BJ (cell line): ENCODE measurements at places on chromosomes 1 and 21.

DNA sequence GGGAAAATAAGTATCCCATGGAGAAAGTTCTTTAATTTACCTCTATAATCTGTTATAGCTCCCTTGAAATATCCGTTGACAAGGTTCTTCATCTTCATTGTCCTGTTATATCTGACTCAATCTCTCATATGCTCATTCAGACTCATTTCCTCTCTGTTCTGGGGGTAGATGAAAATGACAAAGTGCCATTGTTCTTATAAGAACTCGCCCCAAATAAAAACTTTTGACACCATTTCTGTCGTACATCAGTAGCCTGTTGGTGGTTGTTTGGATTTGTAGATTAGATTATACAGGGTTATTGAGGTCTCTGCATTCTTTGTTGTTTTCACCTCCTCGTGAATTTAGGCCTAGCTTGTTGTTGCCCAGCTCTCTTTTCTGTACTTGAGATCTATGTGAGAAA, 55.2 kb upstream of the IPO9 start:
- DNase-seq: no peak

GRCh38 chr1:53069265-53069662, 7.3 kb downstream of the PODN start:
- DNase-seq: no peak

GRCh38 chr1:245894843-245895242, 612.2 kb downstream of the SMYD3 start:
- DNase-seq: no peak

GRCh38 chr21:43321111-43321510, 105.8 kb downstream of the SIK1 start:
- DNase-seq: no peak

- DNase-seq: no peak
Measured at GRCh38 chr1:65393347-65393746, 27.1 kb upstream of the LEPR start.

- DNase-seq: no peak
Measured at GRCh38 chr1:87927391-87928280, 599.0 kb downstream of the LMO4 start.

GRCh38 chr21:44291936-44292811, 6.5 kb downstream of the AIRE start:
- DNase-seq: no peak

DNA sequence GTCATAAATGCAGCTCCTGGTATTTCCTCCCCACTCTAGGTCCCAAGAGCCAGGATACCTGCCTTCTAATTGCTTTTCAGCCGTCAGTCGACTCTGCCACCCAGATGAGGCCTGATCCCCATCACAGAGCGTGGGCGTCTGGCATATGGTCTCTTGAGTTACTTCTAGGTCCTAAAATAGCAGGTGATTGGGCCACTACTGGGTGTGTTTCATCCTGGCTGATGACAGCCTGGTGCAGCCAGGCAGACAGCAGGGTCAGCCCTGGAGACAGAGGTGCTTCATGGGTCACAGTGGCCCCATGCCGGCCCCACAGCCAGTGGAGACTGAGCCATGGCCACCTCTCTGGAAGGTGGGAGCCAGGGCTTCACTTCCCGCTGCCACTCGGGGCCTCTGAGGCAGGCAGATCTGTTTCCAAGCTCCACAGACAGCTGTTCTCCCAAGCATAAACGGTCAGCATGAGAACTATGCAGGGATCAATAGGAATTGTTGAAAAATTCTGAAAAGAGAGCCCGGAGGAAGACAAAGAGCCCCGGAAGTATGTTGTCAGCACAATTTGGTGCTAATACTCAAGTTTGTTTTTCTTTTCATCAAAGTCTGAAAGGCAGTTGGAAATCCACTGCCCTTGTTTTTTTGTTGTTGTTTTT, 83.0 kb downstream of the MAN1C1 start:
- no peak for DNase-seq

- peak; percentile 9 for DNase-seq
Measured at GRCh38 chr1:41268154-41268770, 26.2 kb upstream of the SCMH1 start.

GRCh38 chr21:16215663-16216183, 485.9 kb downstream of the USP25 start:
- DNase-seq: no peak

DNA sequence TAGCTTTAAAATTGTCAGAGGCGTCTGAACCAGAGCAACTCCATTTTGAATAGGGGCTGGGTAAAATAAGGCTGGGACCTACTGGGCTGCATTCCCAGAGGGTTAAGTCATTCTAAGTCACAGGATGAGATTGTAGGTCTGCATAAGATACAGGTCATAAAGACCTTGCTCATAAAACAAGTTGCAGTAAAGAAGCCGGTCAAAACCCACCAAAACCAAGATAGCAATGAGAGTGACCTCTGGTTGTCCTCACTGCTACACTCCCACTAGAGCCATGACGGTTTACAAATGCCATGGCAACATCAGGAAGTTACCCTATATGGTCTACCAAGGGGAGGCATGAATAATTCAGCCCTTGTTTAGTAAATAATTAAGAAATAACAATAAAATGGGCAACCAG, 143.6 kb downstream of the GABPA start:
- no peak for DNase-seq

DNA sequence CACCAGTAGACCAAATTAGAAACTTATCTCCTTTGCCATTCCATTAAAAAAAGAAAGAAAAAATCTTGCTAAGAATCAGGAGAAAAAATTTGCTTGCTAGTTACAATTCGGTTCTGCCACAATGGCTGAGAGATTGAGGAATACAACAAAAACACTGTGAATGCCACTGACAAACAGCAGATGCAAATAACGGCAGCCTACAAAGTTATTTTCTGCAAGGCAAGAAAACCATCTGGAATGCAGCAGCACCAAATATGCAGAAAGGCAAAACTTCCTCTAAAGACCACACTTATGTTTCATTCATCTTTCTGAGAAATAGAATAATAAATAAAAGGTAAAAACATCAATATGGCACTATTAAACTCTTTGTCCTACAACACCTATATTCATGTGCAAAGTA, 75.7 kb downstream of the ENAH start:
- DNase-seq: no peak

- no peak for DNase-seq
Measured at GRCh38 chr1:240414237-240414636, 197.7 kb downstream of the GREM2 start.

GRCh38 chr1:184326278-184326677, 60.6 kb upstream of the C1orf21 start:
- no peak for DNase-seq

DNA sequence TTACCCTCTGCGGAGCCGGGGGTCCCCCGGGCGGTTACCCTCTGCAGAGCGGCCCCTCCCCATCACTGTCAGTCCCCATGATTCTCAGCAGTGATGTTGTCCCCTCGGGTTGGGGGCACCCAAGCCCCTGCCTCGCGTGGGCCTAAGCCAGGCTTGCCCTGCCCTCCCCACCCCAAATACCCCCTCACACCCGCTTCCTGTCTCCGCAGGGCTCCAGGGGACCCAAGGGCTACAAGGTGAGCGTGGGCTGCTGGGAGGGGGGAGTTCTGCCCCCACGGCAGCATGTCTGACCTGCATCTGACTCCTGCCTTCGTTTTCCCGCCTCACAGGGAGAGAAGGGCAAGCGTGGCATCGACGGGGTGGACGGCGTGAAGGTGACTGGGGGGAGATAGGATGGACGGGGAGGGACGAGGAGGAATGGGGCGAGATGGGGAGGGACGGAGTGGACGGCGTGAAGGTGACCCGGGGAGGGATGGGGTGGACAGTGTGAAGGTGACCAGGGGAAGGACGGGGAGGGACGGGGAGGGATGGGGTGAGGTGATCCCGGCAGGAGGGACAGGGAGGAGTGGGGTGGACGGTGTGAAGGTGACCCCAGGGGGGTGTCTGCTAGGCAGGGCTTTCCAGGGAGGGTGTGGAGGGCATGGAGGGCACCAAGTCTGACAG, 8.6 kb downstream of the COL6A1 start:
- no peak for DNase-seq
